ENCODE measurements at places on chromosomes 7 and 10.

- no peak for DNase-seq
Measured at GRCh38 chr7:149140831-149141230, 6.4 kb upstream of the ZNF398 start.

GRCh38 chr10:22701132-22701826, 13.1 kb downstream of the PIP4K2A start:
- no peak for DNase-seq

DNA sequence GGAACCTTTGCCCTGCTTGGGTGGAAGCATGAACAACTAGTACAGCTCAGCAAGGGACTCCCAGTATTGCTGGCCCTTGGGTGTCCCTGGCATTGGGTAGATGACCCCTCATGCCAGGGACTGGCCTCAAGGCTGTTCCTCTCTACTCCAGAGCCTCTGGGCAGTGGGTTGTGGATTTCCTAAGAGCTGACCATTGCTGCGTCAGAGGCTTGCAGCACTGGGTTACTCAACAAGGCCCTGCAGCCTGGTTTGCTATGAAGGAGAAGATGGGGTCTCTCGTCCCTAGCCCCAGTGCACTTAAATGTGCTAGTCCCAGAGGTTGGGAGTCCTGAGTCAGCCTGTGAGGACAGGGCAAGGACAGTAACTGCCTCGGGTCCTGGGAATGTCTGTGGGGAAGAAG, 2.5 kb downstream of the VSIR start:
- no peak for DNase-seq

GRCh38 chr10:30169342-30169741, 110.0 kb upstream of the JCAD start:
- DNase-seq, result no peak

GRCh38 chr10:123554656-123555055, 111.5 kb upstream of the GPR26 start:
- DNase-seq, result no peak

DNA sequence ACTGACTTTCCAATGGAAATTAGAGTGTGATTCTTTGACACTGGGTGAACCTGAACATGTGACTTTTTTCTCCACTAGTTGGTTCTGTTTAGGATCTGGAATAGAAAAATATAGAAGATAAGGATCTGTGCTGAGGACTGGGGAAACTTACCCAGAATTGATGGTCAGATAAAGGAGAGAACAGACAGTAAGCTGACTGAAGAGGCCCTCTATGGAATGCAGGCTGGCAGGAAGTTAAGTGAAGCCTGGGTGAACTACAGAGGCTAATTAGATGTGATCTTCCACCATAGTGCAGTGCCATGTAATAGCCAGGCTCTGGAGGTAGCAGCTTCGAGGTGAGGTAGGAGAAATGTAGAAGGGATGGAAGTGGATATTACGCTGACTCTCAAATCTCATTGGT, 455.3 kb downstream of the PLXDC2 start:
- no peak for DNase-seq

Measured in stimulated activated CD4-positive, alpha-beta T cell treated with anti-CD3 and anti-CD28 coated beads, Interleukin-1b, Interleukin-23, amount 100 ng/mL, for 4 hours (primary cell).